Kidney capillary endothelial cell (primary cell): ENCODE measurements at places on chromosomes 4 and X.
A peak's percentile ranks its signal among the peaks of the same experiment; 100 is the strongest.

GRCh38 chr4:7430368-7430964 is 4.3 kb downstream of the PSAPL1 start:
- DNase-seq = no peak

DNA sequence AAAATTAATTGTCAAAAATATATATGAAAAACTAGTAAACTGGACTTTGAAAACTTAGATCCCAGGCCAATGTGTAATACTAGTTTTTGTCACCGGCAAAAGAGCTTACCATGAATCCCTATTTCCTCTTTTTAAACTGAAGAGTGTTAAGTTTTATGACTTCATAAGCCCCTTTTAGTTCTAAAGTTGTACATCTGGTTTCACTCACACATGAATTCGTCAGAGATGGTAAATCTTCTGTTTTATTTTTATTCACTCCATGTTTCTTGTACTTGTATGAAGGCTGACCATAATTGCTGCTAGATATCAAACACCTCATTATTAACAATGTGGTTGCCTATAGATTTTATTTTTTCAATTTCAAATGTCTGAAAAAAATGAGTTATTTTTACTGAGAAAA is 827.9 kb downstream of the PCDH7 start:
- no peak for DNase-seq

GRCh38 chr4:3729188-3729881 is 36.9 kb upstream of the ADRA2C start:
- DNase-seq = no peak

GRCh38 chr4:70298051-70298450 is 36.7 kb upstream of the CABS1 start:
- no peak for DNase-seq

DNA sequence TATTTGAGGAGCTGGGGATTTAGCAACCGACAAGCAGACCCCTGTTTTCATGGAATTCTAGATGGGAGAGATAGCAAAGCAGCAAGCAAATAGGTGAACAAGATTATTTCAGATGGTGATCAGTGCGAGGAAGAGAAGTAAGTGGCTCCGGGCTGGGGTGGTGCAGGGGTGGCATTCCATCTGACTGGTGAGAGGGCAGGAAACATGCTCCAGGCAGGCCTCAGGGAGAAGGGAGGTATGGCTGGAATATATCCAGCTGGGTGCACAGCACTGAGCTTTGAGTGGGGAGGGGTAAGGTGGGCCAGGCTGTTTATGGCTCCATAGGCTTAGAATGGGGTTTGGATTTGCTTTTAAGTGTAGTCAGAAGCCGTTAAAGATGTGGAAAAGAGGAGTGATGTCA is 21.2 kb downstream of the PTTG2 start:
- DNase-seq = no peak

DNA sequence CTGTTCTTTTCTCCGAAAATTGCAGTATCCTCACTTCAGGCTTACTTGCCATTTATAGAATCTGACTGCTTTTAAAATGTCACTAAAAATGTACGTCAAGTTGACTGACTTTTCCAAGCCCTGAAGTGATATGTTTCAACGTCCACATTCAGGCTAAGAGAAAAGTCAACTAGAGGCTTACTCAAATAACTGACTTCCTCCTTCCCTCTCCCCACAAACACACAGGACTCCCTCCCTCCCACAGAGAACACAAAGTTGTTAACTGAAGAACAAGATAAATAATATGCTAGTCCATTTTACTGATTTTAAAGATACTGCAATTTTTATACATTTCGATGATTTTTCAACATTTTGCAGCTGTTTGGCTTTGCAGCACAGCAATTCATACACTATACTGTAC is 13.8 kb upstream of the CDKL2 start:
- DNase-seq = no peak

- DNase-seq = peak; percentile 56
These were observed 85.7 kb upstream of the MTM1 start for GRCh38 chrX:150482537-150483206.

DNA sequence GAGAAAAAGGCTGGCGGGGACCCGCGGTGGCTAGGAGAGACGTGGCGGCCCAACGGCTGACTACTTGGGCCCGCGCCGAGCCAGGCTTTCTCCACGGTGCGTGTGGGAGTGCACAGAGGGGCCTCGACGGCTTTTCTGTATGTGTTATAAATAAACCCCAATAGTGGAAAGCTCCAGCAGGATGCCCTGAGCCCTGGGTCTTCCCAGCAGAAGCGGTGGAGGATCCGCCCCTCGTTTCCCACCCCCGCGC is 268 bp upstream of the PRRG1 start:
- DNase-seq = no peak

- DNase-seq = peak; percentile 4
These were observed 51.6 kb upstream of the HTR2C start for GRCh38 chrX:114532111-114532805.

DNA sequence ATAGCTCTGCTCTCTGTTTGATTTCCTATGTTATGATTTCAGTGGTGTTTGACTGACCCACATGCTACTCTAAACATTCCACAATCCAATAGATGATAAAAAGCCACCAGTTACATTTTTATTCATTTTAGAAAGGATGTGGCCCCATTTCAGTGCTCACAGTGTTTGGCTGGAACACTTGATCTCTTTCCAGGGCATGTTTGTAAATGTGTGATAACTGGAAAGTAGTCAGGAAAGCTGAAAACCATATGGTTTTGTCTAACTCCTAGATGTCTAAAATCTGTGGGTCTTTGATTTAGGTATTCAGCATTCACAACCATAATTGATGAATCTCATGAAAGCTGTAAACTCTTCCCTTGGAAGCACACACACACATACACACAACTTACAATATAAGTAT is 904.9 kb upstream of the AGA start:
- DNase-seq = no peak

- no peak for DNase-seq
These were observed 327.0 kb upstream of the CTSO start for GRCh38 chr4:156280686-156281085.
